ENCODE measurements at places on chromosomes 7 and 10.

GRCh38 chr10:2978111-2978510 is 89.2 kb upstream of the PFKP start:
- DNase-seq = no peak

DNA sequence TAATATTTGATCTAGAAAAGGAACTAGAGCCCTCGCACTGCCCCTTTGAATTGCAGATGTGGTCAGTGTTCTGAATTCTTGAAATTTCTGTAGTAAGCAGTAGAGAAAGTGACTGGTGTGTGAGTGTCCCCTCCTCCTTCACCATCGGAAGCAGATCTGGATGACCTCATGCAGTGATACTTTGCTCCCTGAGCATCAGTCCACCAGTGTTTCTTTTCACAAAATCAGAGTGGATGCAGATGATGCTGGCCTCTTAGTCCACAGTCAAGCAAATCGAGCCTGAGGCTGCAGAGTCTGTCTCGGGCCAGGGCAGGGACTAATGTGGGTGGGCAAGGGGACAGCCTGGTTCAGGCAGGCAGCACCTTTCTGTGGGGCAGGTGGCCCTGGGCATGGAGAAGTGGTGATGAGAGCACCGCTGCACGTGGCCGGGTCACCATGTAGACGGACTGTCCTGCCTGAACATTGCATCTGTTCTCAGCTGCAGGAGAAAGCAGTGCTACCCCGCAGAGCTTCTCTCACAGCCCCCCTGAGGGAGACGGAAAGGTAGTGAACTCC is 5.4 kb downstream of the INSIG1 start:
- DNase-seq = no peak

- DNase-seq = no peak
Observed at GRCh38 chr7:77908664-77909063, 110.1 kb downstream of the PHTF2 start.

- DNase-seq = no peak
Observed at GRCh38 chr7:2208712-2209111, 24.0 kb downstream of the MAD1L1 start.

GRCh38 chr7:18798088-18798906 is 302.7 kb downstream of the HDAC9 start:
- DNase-seq = no peak

- no peak for DNase-seq
Observed at GRCh38 chr7:111510584-111511378, 51.5 kb downstream of the IMMP2L start.

GRCh38 chr7:24756545-24757352 is 515 bp downstream of the GSDME start:
- DNase-seq = no peak

GRCh38 chr10:14253711-14254110 is 77.0 kb downstream of the FRMD4A start:
- DNase-seq = no peak

DNA sequence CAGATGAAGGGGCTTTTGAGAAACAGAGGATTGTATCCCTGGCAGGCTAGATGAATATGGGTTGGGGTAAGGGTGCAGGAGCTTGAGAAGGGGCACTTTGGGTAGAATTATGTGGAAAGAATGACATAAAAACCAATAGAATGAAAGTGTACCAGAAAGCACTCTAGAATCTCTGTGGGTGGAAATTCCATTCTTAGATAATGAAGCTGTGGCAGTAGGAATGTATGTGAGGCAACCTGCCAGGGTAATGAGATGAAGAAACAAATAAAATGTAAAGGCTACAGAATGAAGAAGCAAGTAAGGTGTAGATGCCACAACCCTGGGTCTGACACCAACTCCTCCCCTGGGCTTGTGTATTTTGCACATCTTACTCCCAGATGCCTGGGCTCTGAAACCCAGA is 16.8 kb downstream of the NOBOX start:
- no peak for DNase-seq

- no peak for DNase-seq
Observed at GRCh38 chr10:113225903-113226302, 275.9 kb downstream of the TCF7L2 start.

DNA sequence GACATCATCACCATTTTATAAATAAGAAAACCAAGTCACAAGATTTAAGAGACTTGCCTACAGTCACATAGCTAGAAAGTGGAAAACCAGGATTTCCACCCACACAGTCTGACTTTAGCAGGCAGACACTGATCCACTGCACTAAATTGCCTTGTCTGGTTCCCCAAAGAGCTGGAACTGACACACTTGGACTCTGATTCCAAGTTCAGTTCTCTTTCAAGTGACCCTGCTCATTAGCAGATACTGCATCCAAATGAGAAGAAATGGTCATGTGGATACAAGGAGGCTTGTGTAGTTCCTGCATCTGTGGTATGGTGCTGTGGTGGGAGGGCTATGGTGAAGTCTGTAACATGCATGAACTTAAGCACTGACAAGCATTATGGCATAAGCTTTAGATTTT is 180.1 kb upstream of the MKLN1 start:
- DNase-seq = no peak

- no peak for DNase-seq
Observed at GRCh38 chr7:152760854-152761748, 1.5 kb downstream of the ACTR3B start.

DNA sequence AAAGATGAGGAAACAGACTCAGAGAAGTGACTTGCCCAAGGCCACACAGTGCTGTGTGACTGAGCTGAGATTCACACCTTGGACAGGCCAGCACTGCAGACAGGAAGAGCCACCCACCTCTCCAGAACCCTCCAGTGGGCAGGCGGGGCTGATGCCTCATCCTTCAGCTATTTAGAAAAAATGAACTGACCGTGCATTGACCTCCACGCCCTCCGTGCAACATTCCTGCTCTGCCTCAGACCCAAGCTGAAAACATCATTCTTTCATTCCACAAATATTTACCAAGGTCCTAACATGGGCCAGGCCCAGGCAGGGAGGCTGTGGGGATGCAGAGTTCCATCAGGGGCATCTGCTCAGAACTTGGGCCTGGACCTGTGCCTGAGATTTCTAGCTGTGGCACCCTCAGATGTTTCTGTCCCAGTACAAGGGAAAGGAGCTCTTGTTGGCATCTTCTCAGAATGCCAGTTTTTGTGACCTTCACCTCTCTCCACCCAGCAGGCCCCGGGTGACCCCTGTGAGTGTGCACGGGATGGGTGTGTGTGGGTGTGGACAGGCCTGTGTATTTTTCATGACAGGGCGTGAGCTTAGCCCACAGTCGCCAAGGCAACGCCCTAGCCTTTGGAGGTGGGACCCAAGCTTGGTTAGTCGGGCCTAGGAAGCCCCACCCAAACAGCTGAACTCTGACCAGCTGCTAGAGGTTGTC is 6.5 kb downstream of the VSIR start:
- no peak for DNase-seq

GRCh38 chr10:58341947-58342346 is 7.1 kb downstream of the UBE2D1 start:
- DNase-seq = no peak

GRCh38 chr10:77043420-77043763 is 594.2 kb downstream of the KCNMA1 start:
- no peak for DNase-seq

GRCh38 chr10:499991-500390 is 189.5 kb downstream of the DIP2C start:
- DNase-seq = no peak

GRCh38 chr7:117669818-117670217 is 190.0 kb downstream of the CFTR start:
- DNase-seq = no peak

GRCh38 chr7:50564171-50564570 is 1.0 kb downstream of the DDC start:
- no peak for DNase-seq
